ENCODE measurements at places on chromosomes 13 and 19.

GRCh38 chr13:31878955-31879354 lies 139.6 kb downstream of the RXFP2 start:
- no peak for DNase-seq
- H3K36me3 ChIP-seq, result no peaks in the 10 kb centered on the region
- no peak overlapping the region for H3K4me3 ChIP-seq

- H3K36me3 ChIP-seq, result no peaks in the 10 kb centered on the region
- no peak overlapping the region for H3K27ac ChIP-seq
- H3K4me1 ChIP-seq, result no peaks in the 10 kb centered on the region
- H3K27me3 ChIP-seq, result no peaks in the 10 kb centered on the region
- no peak overlapping the region for H3K4me3 ChIP-seq
These were observed 155.7 kb downstream of the ENOX1 start for GRCh38 chr13:43631106-43631505.

GRCh38 chr13:95150555-95150954 lies 150.7 kb downstream of the ABCC4 start:
- no peak for DNase-seq
- no peak overlapping the region for H3K27ac ChIP-seq
- no peaks in the 10 kb centered on the region for H3K27me3 ChIP-seq
- no peaks in the 10 kb centered on the region for H3K36me3 ChIP-seq
- H3K4me3 ChIP-seq, result no peak overlapping the region
- peaks cover 10% of the 10 kb centered on the region for H3K4me1 ChIP-seq

DNA sequence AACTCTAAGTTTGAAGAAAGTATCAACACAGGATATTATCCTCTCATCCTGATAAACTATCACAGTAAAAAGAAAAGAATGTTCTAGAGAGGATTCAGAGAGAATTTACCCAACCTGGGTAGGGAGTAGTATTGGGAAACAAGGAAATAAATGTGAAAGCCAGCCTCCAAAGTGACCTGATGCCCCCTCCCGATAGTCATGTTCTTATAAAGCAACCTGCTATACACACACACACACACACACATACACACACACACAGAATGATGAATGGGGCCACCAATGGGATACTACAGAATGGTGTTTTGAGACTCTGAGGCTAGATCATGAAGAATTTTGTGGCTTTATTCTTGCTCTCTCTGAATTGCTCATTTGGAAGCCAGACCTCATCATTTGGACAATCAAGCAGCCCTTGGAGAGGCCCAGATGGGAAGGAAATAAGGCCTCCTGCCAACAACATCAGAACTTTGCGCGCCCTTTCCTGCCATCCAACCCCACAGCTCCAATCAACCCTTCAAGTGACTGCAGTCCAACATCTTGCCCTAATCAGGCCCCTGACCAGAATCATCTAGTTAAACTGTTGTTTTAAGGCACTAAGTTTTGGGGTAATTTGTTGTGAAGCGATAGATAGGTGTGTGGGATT lies 807.9 kb upstream of the ARGLU1 start:
- DNase-seq, result no peak
- H3K27me3 ChIP-seq, result no peaks in the 10 kb centered on the region
- H3K36me3 ChIP-seq, result no peaks in the 10 kb centered on the region
- peaks cover 3% of the 10 kb centered on the region for H3K4me1 ChIP-seq

GRCh38 chr13:84377106-84377505 lies 494.8 kb upstream of the SLITRK1 start:
- no peaks in the 10 kb centered on the region for H3K4me1 ChIP-seq
- H3K36me3 ChIP-seq, result no peaks in the 10 kb centered on the region
- H3K27me3 ChIP-seq, result no peaks in the 10 kb centered on the region
- H3K4me3 ChIP-seq, result no peak overlapping the region
- H3K27ac ChIP-seq, result no peak overlapping the region
- DNase-seq, result no peak

GRCh38 chr19:31498781-31499180 lies 149.5 kb upstream of the TSHZ3 start:
- H3K27me3 ChIP-seq, result no peaks in the 10 kb centered on the region
- H3K36me3 ChIP-seq, result no peaks in the 10 kb centered on the region
- no peak for DNase-seq
- H3K4me1 ChIP-seq, result no peaks in the 10 kb centered on the region

- no peaks in the 10 kb centered on the region for H3K27me3 ChIP-seq
- H3K36me3 ChIP-seq, result no peaks in the 10 kb centered on the region
- no peak overlapping the region for H3K4me3 ChIP-seq
- DNase-seq, result no peak
- H3K27ac ChIP-seq, result no peak overlapping the region
- peaks cover under 1% of the 10 kb centered on the region for H3K4me1 ChIP-seq
These were observed 12.5 kb downstream of the GJB6 start for GRCh38 chr13:20219577-20219976.

DNA sequence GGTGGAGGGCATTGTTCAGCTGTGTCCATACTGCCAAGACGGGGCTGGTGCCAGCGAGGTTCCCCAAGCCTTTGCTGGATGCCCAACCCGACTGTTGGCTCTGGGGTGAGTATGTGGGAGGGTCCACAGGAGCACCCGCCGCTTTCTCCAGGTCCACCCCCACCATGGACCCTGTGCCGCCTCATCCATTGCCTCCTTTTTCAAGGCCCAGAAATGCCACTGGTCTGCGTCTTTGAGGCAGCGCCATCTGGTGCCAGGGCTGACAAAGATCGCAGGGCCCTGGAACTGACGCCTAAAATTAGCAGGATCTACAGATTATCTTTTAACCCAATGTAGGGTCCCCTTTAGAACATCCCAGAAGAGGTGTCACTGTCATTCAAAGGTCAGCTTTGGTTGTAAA lies 34.6 kb downstream of the NFIX start:
- H3K36me3 ChIP-seq, result no peaks in the 10 kb centered on the region
- peaks cover 49% of the 10 kb centered on the region for H3K27me3 ChIP-seq
- H3K27ac ChIP-seq, result no peak overlapping the region
- no peak for DNase-seq

- H3K27me3 ChIP-seq, result no peaks in the 10 kb centered on the region
- no peaks in the 10 kb centered on the region for H3K4me1 ChIP-seq
- no peak for DNase-seq
- no peaks in the 10 kb centered on the region for H3K36me3 ChIP-seq
- H3K4me3 ChIP-seq, result no peak overlapping the region
These were observed 135.7 kb downstream of the CRYL1 start for GRCh38 chr13:20389696-20390525.

DNA sequence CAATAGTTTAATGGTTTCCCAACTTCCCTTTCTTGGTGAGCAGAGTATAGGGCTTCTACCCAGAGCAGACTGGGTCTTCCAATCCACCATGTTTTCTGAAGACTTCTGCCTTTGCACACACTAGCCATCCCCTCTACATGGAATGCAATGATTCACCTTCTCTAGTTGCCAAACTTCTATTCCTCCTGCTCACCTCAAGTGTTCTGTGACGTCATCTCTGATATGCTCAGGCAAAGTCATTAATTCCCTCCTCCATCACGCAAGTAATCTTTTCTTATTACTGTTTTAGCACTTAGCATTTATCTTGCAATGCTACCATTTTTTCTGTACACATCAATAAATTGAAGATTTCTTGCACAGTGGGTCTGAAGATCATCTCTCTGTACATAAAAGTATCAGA lies 174.2 kb downstream of the RBM26 start:
- H3K4me1 ChIP-seq, result peaks cover 2% of the 10 kb centered on the region
- DNase-seq, result no peak
- H3K36me3 ChIP-seq, result no peaks in the 10 kb centered on the region
- H3K27me3 ChIP-seq, result no peaks in the 10 kb centered on the region
- H3K27ac ChIP-seq, result no peak overlapping the region

DNA sequence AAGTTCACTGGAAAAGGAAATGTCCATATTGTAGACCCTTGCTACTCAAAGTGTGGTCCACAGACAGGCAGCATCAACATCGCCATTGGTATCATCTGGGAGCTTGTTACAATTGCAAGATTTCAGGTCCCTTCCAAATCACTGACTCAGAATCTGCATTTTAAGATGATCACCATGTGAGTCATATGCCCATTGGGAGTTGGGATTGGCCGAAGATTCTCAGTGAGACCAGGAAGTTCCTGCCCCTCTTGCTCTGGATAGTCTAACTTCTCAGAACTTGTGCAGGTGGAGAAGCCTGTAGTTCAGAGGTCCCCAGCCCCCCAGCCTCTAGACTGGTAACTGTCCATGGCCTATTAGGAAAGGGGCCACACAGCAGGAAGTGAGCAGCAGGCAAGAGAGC lies 48.9 kb upstream of the URAD start:
- H3K27me3 ChIP-seq, result no peaks in the 10 kb centered on the region
- H3K4me3 ChIP-seq, result no peak overlapping the region
- no peak overlapping the region for H3K27ac ChIP-seq
- H3K36me3 ChIP-seq, result no peaks in the 10 kb centered on the region

DNA sequence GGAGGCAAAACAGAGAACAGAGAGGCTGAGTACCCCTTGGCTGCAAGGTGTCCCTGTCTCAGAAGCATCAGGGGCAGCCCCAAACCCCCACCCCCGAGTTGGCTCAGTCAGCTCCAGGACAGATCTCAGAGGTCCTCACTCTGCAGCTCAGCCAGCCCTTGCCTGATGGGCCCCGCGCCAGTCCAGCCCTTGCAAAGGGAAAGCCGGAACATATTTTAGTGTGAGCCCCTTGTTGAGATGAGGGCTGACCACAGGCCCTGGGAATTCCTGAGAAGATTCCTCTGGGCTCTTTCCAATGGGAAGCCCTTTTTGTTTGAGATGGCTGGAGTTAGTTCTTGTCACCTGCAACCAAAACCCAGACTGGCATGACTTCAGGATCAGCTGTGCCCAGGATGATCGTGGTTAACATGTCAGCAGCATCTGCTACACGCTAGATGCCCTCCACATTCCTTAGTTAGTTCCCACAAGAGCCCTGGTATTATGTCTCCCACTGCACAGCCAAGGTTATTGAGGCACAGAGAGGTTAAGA lies 33.9 kb upstream of the CCNE1 start:
- H3K36me3 ChIP-seq, result no peaks in the 10 kb centered on the region
- no peak for DNase-seq
- H3K4me3 ChIP-seq, result no peak overlapping the region
- H3K27me3 ChIP-seq, result no peaks in the 10 kb centered on the region
- no peak overlapping the region for H3K27ac ChIP-seq

- H3K4me3 ChIP-seq, result no peak overlapping the region
- H3K4me1 ChIP-seq, result no peaks in the 10 kb centered on the region
- H3K27me3 ChIP-seq, result no peaks in the 10 kb centered on the region
- H3K36me3 ChIP-seq, result no peaks in the 10 kb centered on the region
- DNase-seq, result no peak
These were observed 191.6 kb downstream of the NUFIP1 start for GRCh38 chr13:44797685-44798084.

DNA sequence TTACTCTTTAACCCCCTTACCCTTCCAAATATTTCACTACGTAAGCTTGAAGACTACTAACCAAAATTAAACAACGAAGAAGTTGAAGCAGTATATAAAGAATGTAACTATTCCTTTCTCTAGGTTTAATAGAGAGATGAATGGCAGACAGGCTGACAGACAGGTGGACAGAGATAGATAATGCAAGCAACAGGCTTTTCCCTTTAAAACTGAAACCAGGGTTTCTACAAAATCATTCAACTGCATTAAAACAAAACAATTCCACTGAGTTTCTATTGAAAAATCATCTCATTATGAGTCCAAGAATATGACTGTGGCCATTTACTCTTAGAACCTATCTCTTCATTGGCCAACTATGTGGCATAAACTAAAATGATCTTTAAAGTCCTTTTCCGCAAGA lies 15.2 kb downstream of the LNX2 start:
- no peak overlapping the region for H3K4me3 ChIP-seq
- H3K27ac ChIP-seq, result no peak overlapping the region
- DNase-seq, result no peak
- H3K36me3 ChIP-seq, result no peaks in the 10 kb centered on the region

DNA sequence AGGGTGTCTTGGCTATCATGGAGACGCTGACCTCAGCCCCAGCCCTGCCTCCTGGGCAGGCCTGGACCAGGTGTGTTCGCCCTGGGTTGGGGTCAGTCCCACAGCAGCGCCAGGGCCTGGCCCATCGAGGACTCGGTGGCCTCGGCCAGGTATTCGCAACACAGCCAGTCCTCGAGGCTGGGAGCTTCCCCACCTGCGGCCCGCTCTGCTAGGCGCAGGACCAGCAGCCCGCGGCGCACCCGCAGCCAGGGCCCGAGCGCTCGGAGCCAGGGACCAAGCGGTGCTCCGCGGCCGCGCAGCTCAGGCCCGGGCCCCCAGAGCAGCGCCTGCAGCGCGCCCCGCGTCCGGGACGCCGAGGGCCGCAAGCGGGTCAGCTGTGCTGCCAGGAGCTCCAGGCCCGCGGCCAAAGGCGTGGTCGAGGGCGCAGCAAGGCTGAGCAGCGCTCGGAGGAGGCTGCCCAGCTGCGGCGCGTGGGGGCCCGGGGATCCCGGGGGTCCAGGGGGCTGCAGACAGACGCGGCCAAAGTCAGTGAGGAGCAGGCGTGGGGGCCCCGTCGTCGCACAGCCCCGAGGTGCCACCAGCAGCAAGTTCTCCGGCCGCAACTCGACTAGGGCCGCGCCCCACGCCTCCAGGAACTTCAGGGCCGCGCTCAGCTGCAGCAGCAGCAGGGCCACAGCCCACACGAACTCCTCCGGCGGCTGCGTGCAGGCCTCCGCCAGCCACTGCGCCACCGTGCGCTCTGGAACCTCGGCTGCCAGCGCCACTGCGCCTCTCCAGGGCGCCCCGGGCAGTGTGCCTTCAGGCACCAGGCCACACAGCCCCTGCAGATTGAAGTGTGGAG lies 6.2 kb downstream of the PEAK3 start:
- peaks cover 4% of the 10 kb centered on the region for H3K36me3 ChIP-seq
- DNase-seq, result no peak
- H3K4me3 ChIP-seq, result no peak overlapping the region
- no peaks in the 10 kb centered on the region for H3K27me3 ChIP-seq
- peak overlapping the region; percentile 24 for H3K27ac ChIP-seq

GRCh38 chr19:52724701-52725514 lies 9.9 kb downstream of the ZNF611 start:
- H3K27ac ChIP-seq, result no peak overlapping the region
- no peaks in the 10 kb centered on the region for H3K4me1 ChIP-seq
- no peaks in the 10 kb centered on the region for H3K36me3 ChIP-seq
- no peaks in the 10 kb centered on the region for H3K27me3 ChIP-seq
- no peak overlapping the region for H3K4me3 ChIP-seq

DNA sequence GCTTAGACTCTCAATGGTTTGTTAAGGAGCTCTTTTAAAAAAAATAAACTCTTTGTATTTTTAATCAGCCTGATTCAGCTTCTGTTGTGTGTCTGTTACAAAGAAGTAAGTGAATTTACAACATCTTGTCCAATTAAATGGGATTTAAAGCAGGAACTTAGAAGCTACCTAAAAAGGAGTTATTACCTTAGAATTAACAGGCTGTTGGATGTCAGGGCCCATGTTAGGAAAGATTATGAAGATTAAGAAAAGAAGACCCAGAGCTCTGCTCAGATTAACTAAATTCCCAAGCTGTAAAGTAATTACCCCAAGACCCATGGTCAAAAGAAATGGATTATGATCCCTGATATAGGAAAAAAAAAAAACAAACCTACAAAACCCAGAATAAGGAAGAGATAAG lies 44.1 kb upstream of the ZNF780A start:
- no peak overlapping the region for H3K27ac ChIP-seq
- no peaks in the 10 kb centered on the region for H3K27me3 ChIP-seq
- H3K36me3 ChIP-seq, result no peaks in the 10 kb centered on the region
- no peak for DNase-seq
- H3K4me1 ChIP-seq, result no peaks in the 10 kb centered on the region

All from H1 (cell line).